Ascending aorta (tissue), 2 donors: ENCODE measurements at places on chromosomes 16 and 17.

DNA sequence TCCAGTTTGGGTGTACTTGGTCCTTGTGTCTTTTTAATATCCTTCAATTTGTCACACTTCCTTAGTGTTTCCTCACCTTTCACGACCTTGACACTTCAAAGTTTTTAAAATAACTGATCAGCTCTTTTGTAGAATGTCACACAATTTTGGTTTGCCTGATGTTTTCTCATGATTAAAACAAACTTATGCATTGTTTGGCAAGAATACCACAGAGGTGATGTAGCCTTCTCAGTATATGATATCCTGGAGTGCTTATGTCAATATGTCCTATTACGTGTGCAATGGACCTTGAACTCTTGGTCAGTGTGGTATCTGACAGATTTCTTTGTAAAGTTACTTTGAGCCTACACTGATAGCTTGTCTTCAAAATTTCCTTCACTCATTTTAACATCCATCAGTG lies 297.4 kb downstream of the CNTNAP4 start:
- DNase-seq, result no peak

- DNase-seq, result no peak
These were observed 33.0 kb downstream of the IL4R start for GRCh38 chr16:27346819-27347218.

DNA sequence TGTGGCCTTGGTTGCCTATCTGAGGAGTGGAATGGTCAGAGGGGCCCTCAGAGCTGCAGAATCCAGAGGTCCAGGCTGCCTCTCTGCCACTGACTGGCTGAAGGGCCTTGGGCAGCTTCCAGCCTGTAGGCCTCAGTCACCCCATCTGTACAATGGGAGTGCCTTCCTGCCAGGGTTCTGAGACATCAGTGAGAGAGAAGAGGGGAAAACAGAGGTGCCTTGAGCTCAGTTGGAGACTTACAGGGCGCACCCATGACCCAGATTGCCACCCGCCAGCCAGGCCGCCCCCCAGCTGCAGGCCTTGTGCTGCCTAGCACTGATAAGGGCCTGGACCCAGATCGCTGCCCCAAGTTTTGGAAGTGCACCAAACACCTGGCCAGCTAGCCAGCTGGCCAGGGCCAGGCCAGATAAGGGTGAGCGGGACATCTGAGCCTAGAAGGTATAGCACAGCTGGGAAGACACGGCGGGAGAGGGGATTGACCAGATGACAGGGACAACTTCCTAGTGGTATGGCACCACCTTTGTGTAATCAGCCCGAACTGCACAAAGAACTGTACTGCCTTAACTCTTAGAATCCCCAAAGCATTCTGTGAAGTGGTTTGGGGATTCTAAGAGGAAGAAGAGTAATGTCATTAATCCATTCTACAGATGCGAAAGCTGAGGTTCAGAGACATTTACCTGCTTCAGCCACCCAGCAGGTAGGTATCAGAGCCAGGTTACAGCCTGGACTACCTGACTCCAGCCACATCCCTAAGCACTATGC lies 1.4 kb downstream of the SLC4A1 start:
- DNase-seq, result no peak

DNA sequence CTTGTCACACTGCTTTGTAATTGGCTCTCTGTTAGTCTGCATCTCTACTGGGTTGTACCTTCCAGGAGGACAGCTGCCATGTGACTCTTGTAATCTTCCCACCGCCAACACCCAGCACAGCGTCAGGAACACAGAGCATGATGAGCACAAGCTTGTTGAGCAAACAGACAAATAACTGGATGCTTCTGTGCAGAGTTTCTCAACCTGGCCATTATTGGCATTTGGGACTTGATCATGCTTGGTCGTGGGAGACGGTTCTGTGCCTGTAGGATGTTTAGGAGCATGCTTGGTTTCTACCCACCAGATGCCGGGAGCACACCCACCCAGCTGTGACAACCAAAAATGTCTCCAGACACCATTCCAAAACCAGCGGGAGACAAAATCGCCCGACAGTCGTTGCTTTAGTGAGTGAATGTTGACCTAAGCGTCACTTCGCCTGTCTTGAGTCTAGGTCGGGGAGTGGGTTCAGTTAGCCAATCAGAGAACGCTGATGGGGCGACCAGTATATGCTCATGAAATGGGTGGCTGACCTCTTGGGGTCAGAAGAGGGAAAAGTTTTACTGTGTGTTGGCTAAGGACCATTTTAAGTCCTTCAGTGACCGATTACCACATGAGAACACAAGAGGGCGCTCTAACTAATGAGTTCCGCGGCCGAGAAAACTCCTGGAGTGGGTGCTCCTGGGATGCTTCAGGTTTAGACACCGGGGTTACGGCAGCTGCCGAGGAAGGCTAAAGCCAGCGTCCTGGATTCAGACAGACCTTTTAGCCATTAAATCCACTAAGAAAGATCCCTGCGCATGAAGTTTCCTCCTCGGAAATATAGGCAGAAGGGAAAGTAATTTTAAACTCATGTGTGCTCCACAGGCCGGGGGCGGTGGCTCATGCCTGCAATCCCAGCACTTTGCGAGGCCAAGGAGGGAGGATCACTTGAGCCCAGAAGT lies 57.8 kb upstream of the TEX2 start:
- DNase-seq, result no peak

DNA sequence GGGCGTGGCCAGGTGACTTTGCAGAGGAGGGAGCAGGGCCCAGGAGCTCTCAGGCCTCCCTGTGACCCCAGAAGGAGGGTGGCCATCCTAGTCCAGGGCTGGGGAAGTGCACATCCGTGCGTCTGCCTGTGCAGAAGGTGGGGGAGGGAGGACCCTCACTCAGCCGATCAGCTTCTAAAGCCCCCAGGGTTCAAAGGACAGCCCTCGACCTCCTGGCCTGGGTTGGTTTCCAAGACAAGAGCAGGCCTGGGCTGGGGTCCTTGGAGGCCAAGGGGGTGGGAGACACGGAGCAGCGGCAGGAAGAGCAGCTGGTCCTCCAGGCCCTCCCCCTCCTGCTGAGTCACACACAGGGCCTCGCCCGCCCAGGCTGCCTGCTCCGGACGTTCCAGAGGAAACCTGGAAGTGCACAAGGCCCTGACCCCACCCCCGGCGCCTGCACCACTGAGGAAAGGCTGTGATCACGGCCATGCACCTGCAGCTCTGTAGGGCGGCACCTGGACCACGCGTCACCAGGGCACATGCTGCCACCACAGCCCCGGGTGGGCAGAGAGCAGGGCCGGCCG lies 67.1 kb upstream of the ZNF469 start:
- no peak for DNase-seq

GRCh38 chr17:57309479-57309878 lies 53.2 kb downstream of the MSI2 start:
- no peak for DNase-seq
